ENCODE measurements at places on chromosomes 4 and X.

GRCh38 chrX:57445076-57445475 lies 146.7 kb upstream of the ZXDB start:
- DNase-seq, result no peak

DNA sequence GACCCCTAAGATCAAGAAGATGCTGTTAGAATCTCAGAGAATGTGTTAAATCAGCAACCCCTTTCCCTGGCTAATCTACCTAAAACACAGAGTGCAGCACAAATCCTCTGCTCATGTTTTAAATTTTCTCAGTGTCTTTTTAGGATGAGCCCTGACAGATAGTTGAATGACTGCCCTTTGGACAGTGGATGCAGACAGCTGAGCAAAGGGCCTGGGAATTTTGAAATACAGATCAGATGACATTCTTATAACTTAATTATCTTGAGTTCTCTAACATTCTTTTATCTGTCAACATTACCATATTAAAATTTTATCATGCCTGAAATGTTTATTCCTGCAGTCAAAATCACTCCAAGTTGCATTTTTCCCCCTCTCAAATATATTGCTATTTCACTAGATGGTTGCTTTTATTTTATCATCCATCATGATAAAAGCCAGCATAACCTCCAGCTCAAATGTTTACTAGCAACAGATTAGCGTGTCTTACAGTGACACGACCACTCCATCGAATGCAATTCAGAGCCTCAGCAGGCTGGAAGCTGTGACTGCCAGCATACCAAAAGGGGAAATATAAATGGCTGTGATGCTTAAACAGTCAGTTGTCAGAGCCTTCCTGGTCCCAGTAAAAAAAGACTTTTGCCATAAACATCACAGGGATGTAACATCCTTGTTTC lies 22.8 kb upstream of the ARHGAP24 start:
- no peak for DNase-seq

GRCh38 chr4:2598511-2599303 lies 62.3 kb downstream of the FAM193A start:
- no peak for DNase-seq

- no peak for DNase-seq
Measured at GRCh38 chr4:47465004-47465403, 1.5 kb upstream of the COMMD8 start.

- DNase-seq, result no peak
Measured at GRCh38 chr4:185019456-185020292, 1.4 kb downstream of the HELT start.

DNA sequence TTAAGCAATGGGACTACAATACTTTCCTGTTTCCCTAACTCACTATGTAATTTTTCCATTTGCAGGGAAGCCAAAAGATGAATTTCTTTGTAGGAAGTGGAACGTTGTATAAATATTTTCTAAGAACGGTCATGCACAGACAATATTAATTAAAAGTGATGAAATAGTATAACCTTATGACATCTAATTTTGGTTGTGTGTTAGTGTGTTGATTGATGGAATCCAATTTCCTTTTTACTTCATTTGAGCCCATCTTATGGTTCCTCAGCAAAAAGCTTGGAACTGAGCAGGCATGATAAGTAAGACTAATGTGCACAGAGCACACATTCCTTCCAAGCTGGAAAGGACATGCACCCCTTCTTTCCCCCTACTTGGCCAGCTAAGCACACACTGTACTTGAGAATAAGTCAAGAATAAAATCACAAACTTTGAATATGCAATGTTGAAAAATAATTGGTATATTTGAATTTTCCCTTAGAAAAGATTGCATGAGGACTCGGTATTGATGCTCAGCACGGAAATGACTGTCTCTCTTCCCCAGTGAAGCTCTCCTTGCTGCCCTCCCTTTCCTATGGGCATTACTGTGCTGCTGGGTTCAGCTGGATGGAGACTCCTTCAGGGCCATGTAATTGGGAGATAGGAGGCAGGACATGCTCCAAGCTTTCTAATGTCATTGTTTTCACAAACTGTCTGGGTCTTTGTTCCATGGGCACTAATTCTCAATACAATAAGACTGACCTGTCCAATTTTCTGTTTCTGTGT lies 19.2 kb upstream of the PDLIM3 start:
- no peak for DNase-seq

DNA sequence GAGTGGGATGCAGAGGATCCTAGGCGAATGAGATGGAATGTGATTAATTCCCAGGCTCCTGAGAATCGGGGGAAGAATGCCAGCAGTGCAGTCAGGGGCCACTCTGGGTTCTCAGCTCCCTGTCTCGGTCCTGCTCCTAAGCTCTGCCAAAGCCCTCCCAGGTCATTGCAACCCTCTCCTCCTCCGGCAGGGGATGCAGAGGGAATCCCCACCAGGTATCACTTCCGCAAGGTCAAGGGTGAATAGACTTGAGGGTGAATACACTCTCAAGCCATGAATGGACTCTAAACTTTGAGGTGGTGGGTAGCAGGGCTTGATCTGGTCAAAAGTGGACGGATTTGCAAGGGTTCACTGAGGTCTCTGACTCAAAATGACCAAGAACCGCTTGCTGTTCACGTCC lies 139.3 kb upstream of the MXRA5 start:
- no peak for DNase-seq

- DNase-seq, result no peak
Measured at GRCh38 chr4:182671231-182671630, 246.0 kb downstream of the DCTD start.

GRCh38 chr4:64895031-64895430 lies 485.8 kb upstream of the TECRL start:
- DNase-seq, result no peak

GRCh38 chr4:13476915-13477314 lies 7.2 kb downstream of the RAB28 start:
- DNase-seq, result no peak

DNA sequence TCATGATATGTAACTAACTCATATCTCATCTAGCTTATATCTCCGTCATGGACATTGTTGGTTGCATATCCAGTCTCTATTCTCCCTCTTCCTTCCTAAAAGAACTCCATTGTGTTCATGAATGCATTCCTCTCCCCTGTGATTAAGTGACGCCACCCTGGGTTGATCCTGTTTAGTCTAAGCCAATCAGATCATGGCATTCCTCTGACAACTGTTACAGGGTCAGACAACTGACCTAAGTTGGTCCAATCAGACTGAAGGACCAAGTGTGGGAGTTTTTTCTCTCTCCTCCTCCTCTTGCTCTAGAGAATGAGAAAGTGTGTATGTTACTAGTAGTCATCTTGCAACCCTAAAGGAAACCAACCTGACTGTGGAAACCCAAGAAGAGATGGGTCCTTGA lies 3.6 kb downstream of the APOO start:
- no peak for DNase-seq

- no peak for DNase-seq
Measured at GRCh38 chrX:124507246-124507645, 160.9 kb downstream of the SH2D1A start.

- no peak for DNase-seq
Measured at GRCh38 chr4:76803522-76803921, 94.4 kb downstream of the SOWAHB start.

Data from heart left ventricle (tissue), 16 donors.